ENCODE measurements at places on chromosomes 5 and 9. TPM values are rescaled to one million over a fixed set of nuclear protein-coding genes. Genes with fewer than 3 reads are reported as not detected.

The MACROH2A1 gene
- total RNA-seq = 185 TPM

The CTNND2 gene
- not detected for total RNA-seq

The LHX3 gene
- total RNA-seq = not detected

The CCDC180 gene
- 0.79 TPM for total RNA-seq

The ALDH7A1 gene
- 71.1 TPM for total RNA-seq

The FTMT gene
- not detected for total RNA-seq

The RAD50 gene
- total RNA-seq = 36.6 TPM

The HBEGF gene
- total RNA-seq = 27.8 TPM

The NR2F1-AS1 gene
- 21.5 TPM for total RNA-seq

The CFAP90 gene
- total RNA-seq = not detected
